ENCODE measurements at places on chromosomes 2 and 18.

GRCh38 chr2:228845162-228845925 lies 425.7 kb downstream of the PID1 start:
- no peak for DNase-seq

GRCh38 chr2:181788897-181789555 lies 102.5 kb upstream of the ITPRID2 start:
- no peak for DNase-seq

DNA sequence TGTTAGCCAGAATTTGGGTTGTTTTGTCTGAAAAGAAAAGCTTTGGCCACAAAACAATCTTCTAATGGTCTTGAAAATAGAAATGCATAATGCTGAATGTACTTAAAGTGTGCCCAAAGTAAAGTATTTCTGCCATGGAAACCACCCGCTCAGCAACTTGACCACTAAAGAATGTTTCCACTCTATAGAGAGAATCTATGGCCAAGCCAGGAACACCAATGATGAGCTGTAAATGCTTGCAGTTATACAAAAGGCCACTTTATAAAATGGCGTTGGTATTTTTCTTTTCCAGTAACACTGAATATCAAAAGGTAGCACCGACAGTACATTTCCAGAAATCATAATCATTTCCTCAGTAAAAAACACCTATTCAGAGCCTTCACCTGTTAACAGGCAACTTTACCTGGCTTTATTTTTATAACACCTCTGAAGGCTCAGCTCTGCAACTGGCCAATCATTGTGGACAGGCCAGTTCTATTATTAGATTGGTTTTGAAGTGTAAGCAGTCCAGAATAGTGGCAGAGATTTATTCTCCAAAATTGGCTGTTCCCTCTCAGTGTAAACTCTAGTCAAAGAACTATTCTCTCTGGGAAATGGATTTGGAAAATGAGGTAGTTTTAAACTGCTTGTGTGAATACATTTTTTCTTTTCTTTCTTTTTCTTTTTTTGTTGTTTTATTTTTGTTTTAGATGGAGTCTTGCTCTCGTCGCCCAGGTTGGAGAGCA lies 36.1 kb downstream of the SLC40A1 start:
- DNase-seq = no peak

DNA sequence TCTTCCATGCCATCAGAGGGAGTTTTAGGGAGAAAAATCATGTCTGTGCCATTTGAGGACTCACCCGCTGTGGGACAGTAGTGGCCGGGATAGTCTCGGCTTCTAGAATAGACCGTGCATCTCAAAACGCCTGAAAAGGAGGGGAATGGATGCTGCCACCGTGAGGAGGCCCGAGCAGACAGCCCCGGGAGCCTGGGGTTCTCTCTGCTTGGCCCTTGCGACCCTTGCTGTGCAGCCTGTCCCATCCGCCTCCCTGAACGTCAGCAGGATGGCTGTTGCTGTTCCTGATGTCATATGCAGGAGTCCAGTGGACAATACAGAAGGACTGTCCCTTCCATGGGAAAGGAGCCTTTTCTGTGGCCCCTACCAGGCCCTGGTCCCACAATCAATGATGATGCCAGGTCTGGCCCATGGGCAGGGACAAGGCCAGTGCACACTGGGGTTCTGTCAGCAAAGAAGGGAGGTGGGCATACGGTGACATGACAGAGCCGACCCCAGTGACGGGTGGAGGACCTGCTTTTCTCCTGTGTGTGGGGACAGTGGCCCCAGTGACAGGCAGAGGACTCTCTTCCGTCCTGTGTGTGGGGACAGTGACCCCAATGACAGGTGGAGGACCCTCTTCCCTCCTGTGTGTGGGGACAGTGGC lies 58.8 kb downstream of the ACKR3 start:
- no peak for DNase-seq

GRCh38 chr2:50727636-50728339 lies 304.1 kb downstream of the NRXN1 start:
- no peak for DNase-seq

DNA sequence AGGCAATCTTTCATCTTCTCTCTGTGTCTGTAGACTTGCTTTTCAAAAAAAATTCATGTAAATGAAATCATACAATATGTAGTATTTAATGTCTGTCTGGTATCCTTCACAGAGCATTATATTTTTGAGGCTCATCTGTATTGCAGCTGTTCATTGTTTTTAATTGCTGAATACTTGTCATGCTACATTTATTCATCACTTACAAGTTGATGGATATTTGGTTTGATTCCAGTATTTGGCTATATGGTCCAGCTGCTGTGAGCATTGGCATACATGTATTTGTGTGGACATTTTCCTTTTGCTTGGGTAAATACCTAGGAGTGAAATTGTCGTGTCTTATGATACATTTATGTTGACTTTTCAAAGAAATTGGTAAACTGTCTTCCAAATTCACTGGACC lies 441.4 kb downstream of the DCDC2C start:
- DNase-seq = no peak

- DNase-seq = no peak
Measured at GRCh38 chr2:214127571-214127970, 283.3 kb upstream of the VWC2L start.

- DNase-seq = no peak
Measured at GRCh38 chr2:88855620-88856408, 164.3 kb downstream of the RPIA start.

DNA sequence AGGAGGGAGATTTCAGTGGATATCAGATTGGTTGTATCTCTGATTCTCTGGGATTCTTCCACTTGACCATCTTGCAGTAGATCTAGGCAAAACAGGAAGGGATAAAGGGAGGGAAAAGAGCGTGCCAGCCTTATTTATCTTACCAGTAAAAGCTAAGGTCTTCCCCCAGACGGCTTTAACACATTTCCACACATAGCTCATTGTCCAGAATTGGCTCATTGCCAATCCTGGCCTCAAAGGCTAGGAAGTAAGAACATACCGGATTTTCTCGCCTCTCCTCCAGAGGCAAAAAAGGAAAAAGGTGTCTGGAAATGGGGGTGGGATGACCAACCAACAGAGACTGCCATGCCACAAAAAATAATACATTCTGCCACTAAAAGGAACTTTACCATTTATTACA lies 411.6 kb upstream of the NRP2 start:
- no peak for DNase-seq

GRCh38 chr2:85826990-85827878 lies 61.6 kb downstream of the ST3GAL5 start:
- no peak for DNase-seq

GRCh38 chr2:39145906-39146421 lies 25.1 kb upstream of the SOS1 start:
- DNase-seq = no peak

- no peak for DNase-seq
Measured at GRCh38 chr2:166841679-166842078, 46.6 kb upstream of the XIRP2 start.

- DNase-seq = no peak
Measured at GRCh38 chr18:58438958-58439300, 190.0 kb downstream of the ALPK2 start.

- no peak for DNase-seq
Measured at GRCh38 chr2:240960309-240960970, 38.0 kb upstream of the SNED1 start.

GRCh38 chr2:19529677-19530076 lies 171.3 kb upstream of the OSR1 start:
- DNase-seq = no peak

GRCh38 chr2:178197791-178198190 lies 3.5 kb downstream of the OSBPL6 start:
- no peak for DNase-seq

DNA sequence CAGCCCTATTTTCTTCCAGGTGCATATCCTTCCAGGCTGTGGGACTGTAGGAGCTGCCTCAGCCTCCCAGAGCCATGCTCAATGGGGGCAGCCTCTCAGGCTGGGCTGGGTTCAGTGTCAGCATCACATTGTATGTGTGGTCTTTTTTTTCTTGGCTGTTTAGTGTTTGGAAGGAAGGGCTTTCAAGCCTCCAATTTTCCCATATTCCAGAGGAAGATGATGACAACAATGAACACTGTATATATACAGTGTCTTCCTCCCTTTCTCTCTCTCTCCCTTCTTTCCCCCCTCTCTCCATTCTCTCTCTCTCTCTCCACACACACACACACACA lies 326.4 kb downstream of the DYSF start:
- DNase-seq = no peak

GRCh38 chr2:190869721-190870120 lies 10.9 kb upstream of the GLS start:
- DNase-seq = no peak

GRCh38 chr2:216645636-216645950 lies 12.4 kb downstream of the IGFBP2 start:
- no peak for DNase-seq

DNA sequence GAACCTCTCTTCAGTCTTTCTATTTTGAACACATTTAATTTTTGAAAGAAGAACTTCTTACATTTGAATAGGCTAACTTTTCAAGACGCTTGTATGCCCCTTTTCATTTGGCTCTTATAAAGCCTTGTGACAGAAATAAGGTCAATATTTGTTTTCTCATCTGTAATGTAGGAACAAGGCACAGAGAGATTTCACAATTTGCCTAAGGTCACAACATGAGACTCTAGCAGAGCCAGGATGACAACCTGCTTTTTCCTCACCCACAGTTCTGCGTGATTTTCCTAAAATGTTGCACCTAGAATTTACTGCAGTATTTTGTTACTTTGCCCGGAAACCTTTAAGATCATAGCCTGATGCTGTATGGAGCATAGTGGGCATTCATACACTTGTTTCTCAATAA lies 67.4 kb downstream of the TXNL1 start:
- DNase-seq = no peak

GRCh38 chr18:13028869-13029268 lies 37.7 kb downstream of the CEP192 start:
- DNase-seq = no peak

GRCh38 chr2:8926356-8926755 lies 77.1 kb downstream of the MBOAT2 start:
- DNase-seq = no peak

- no peak for DNase-seq
Measured at GRCh38 chr2:29281086-29281915, 166.1 kb downstream of the CLIP4 start.

GRCh38 chr2:183371545-183371944 lies 247.3 kb downstream of the NUP35 start:
- no peak for DNase-seq

- DNase-seq = no peak
Measured at GRCh38 chr2:151334082-151334815, 23.1 kb upstream of the TNFAIP6 start.

DNA sequence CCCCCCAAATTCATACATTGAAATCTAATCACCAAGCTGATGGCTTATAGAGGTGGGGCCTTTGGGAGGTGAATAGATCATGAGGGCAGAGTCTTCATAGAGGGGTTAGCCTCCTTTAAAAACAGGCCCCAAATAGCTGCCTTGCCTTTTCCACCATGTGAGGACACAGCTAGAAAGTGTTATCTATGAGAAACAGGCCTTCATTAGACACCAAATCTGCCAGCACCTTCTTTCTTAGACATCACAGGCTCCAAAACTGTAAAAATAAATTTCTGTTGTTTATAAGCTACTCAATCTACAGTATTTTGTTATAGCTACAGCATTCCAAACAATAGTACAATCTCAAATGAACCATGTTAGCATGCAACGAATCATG lies 459.3 kb upstream of the GCFC2 start:
- DNase-seq = no peak

- DNase-seq = no peak
Measured at GRCh38 chr2:170271340-170271739, 93.4 kb downstream of the MYO3B start.

- DNase-seq = no peak
Measured at GRCh38 chr2:69381337-69381737, 5.7 kb downstream of the GFPT1 start.

DNA sequence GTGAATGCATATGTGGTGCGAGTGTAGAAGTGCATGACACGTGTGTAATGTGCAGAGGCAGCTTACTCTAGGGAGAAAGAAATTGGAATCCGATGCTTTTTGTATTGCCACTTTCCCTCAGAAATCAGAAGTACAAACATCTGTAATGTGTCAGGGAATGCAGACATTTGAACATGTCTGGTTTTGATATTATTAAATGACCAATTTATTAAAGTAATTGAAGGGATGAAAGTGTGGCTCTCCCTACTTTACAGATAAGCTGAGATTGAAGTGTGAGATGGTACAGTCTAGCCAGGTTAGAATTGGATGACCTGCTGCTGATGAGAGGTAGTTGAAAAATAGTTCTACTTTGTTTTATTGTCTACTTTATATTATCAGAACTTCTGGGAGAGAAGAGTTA lies 74.5 kb upstream of the NT5C1B start:
- no peak for DNase-seq

DNA sequence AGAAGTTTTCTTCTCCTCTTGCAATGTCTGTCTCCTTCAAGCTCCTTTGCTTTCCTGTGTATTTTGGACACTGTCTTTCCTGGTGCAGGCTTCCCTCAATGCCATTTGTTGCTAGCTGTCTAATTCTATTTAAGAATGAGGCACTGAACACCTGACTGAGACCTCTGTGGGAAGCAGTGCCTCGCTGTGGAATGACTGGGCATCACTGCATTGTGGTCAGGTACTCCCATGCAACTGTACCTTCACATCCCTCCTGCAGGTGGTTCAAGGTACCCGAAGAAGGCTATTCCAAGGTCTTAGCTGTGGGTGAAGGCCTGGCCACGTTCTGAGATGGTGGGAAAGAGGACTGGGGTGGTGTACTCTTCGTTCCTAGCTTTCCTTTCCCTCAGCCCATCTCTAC lies 152.8 kb upstream of the CTAGE1 start:
- no peak for DNase-seq

- DNase-seq = no peak
Measured at GRCh38 chr2:101613056-101613704, 84.3 kb upstream of the MAP4K4 start.

DNA sequence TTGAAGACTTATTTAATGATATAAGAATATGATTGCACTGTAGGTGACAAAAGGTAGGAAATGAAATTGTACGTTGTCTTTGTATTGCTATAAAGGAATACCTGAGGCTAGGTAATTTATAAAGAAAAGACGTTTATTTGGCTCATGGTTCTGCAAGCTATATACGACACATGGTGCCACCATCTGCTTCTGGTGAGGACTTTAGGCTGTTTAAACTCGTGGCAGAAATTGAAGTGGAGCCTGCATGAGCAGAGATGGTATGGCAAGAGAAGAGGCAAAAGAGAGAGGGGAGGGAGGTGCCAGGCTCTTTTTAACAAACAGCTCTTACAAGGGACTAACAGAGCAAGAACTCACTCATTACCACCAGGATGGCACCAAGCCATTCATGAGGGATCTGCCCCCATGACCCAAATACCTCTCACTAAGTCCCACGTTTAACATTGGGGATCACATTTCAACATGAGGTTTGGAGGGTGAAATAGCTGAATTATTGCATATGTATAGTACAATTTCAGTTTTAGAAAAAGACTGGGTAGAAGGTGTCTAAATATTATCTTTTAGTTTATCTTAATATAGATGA lies 86.8 kb downstream of the GULP1 start:
- DNase-seq = no peak
